ENCODE measurements at places on chromosomes 16 and 17.

GRCh38 chr16:57801098-57801808 is 1.0 kb downstream of the KIFC3 start:
- peak; percentile 76 for DNase-seq

- peak; percentile 53 for DNase-seq
Observed at GRCh38 chr16:23434380-23434779, 18.6 kb downstream of the COG7 start.

GRCh38 chr16:50802961-50803360 is 61.1 kb downstream of the CYLD start:
- no peak for DNase-seq

GRCh38 chr17:40093005-40093579 is 7.3 kb downstream of the NR1D1 start:
- DNase-seq, result no peak

DNA sequence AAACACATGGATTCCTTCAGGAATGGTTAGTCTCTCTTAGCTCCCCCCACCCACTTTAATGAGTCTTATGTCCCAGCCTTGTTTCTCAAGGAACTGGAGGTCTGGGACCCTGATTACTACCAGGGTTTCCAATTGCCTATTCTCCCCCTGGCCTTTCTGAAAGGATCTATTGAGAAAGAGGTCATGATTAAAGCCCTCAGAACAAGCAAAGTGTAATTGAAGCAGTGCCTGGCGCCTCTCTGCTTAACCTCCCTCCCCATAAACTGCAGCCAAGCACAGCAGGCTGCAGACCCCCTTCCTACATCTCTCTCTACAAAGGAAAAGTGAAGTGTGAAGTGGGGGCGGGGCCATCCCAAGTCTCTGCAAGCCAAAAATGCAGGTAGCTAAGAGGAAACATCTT is 159.7 kb upstream of the CDH11 start:
- no peak for DNase-seq

- DNase-seq, result no peak
Observed at GRCh38 chr16:10756574-10756973, 12.9 kb downstream of the NUBP1 start.

GRCh38 chr16:84141143-84141670 is 3.8 kb downstream of the HSDL1 start:
- no peak for DNase-seq
